ENCODE measurements at places on chromosomes 7 and 10. TPM values are rescaled to one million over a fixed set of nuclear protein-coding genes. Genes with fewer than 3 reads are reported as not detected.

COL26A1 gene
- total RNA-seq: not detected

OR2A12 gene
- total RNA-seq: not detected

OGA gene
- total RNA-seq: 124 TPM

NPY4R gene
- 0.11 TPM for total RNA-seq

NEUROG3 gene
- not detected for total RNA-seq

PRSS2 gene
- not detected for total RNA-seq

OIT3 gene
- under 0.01 TPM for total RNA-seq

SPDYE16 gene
- under 0.01 TPM for total RNA-seq

MGAM2 gene
- total RNA-seq: not detected

KIAA1549 gene
- total RNA-seq: 14.3 TPM

TMEM229A gene
- not detected for total RNA-seq
